ENCODE measurements at places on chromosomes 13 and 19.

DNA sequence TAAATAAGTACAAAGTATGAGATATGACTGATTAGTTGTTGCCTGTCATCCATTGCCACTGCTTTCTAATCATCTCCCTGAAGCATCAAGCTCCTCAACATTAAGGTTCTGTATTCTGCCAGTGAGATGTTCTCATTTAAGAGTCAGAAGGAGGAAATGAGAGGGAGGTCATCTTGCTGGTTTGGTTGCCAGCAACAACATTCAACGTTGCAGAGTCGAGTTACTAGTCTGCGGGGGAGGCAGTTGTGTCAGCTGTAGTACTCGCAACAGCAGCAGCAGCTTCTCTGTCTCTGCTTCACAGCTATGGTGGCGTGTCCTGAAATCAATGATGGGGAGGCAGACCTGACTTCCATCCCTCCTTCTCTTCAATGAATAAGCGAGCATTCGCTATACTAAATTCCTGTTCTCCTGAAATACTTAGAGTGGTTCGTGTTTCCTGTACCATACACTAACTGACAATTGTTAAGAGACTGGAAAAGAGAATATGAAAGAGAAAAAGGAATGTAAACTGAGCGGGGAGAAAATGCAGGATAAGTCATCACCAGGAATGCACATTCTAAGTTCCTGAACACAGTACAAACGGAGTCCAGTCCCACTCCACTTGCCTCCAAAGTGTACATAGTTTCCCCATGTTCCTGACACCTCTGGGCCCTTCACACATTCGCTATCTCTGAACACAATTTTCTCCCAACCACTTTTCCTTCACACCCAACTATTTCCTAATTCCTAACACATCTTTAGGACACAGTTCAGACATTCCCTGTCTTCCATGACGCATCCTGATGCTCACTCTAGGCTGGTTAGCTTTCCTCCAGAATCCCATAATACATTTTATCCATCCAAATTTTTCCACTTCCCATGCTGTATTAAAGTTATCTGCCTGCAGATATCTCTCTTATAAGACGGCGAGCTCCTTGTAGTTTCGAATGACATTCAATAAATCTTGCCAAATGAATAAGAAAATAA, 263.0 kb downstream of the KLF12 start:
- peak; percentile 18 for DNase-seq

DNA sequence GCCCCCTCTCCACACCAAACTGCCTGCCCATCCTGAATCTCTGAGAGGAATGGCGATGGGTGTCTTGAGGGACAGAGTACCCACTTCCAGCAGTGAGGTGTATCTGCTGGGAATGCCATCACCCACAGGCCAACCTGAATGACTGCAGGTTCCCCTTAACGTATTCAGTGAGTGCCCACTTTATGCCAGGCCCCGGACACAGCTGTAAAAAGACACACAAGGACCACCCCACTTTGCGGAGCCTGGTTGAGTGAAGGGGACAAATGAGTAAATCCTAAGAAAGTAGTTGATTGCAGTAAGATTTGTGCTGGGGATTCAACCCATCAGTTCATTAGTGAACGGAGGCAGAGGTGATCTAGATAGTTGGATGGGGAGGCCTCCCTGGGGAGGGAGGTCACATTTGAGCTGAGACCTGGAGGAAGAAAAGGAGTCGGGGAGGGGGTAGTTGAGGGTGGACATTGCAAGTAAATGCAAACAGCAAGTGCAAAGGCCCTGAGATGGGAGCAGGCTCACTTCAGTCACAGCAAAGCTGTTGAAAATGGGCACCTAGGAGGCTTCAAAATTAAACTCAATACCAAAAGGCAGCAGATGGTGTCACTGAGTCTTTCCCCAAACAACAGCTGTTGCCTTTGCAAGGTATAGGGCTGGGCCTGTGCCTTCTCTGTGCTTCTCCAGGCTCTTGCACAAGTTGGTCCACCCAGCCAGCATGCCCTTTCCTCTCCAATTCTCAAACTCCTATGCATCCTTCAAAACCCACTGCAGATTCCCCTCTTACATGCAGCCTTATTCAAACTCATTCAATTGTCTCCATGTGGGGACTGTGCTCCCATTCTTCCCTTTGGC, 4.3 kb downstream of the GDF15 start:
- no peak for DNase-seq

DNA sequence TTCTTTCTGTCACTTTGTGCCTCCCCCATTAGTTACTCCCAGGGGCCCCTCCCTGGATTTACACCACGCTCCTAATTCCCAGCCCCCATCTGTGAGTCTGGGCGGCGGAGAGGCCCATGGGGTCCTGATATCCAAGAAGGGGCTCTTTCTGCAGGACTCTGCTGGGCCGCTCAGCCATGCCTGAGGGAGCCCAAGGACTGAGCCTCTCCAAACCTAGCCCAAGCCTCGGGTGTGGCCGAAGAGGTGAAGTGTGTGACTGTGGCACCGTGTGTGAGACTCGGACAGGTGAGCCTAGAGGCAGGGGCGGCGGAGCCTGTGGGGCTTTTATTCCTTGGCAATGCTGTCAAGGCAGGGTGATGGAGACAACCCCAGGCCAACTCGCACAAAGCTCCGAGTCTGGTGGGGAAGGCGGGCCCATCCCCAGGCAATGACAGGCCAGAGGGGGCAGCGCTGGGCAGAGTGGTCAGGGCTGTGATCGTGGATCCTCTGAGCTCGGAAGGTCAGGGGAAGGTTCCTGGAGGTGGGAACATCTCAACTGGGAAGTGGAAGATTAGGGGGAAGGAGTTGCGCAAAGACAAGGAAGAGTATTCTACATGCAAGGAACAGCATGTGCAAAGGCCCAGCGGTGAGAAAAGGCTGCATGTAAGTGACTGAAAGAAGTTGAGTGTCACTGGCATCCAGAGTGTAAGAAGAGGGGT, 1.6 kb downstream of the PLEKHG2 start:
- peak; percentile 75 for DNase-seq

DNA sequence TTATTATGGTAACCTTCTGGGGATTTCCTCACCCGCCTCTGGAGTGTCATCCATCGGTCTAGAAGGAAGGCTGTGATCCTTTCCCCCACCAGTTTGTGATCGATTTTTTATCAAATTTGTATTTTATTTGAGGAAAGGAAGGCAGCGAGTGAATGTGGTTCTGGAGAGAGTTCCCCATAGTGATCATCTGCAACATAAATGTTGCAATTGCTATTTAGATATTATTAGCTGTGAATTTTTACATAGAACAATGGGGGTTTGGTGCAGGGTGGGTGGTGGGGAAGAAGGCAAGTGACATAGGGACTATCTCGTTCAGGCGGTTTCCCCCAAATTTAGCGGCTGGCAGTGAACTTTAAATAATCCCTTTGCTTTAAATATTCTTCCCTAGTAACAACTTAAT, 1.2 kb downstream of the CDK8 start:
- DNase-seq, result no peak

All from right cardiac atrium (tissue), 5 donors.